Anterior cingulate cortex (tissue), 58 donors: ENCODE measurements at places on chromosomes 1 and 21.

DNA sequence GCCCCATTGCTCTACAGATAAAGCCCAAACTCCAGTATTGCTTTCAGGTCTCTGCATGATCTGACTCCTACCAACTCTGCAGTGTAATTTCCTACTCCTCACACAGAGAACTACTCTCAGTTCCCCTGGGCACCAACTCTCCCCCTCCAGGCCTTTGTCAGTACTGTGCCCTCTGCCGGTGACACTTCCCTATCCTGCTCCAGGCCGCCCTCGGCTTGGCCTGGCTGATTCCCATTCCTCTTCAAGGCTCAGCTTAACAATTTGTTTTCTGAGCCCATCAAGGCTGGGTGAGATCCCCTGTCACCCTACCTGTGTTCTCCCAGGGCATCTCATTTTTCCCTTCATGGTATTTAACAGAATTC lies 2.6 kb downstream of the SLAMF8 start:
- no peak for DNase-seq

GRCh38 chr1:7406641-7407543 lies 364.2 kb upstream of the VAMP3 start:
- no peak for DNase-seq

DNA sequence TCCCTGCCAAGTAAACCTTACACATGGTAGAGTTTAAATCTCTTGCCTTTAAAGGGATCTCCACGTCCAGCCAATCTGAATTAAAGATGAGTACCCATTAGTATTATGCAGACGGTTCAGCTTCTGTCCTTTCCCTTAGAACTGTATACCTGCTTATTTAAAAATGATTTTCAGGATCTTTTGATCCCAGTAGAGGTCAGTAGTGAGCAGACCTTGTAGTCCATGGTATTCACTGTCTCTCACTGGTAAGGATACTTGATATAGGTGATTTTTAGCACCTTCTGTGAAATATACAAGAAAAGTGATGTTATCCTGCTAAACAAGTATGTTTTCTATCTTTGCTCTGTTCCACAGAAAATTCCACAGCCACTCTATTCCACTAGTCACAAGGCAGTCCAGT lies 1211.6 kb upstream of the ADGRL4 start:
- DNase-seq = no peak

DNA sequence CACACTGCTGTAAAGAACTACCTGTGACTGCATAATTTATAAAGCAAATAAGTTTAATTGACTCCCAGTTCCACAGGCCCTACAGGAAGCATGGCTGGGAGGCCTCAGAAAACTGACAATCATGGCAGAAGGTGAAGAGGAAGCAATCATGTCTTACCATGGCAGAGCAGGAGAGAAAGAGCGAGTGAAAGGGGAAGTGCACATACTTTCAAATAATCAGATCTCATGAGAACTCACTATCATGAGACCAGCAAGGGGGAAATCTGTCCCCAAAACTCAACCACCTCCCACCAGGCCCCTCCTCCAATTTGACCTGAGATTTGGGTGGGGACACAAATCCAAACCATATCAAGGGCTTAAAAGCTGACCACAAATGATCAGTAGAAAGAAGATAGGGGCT lies 493.2 kb downstream of the PTPRC start:
- no peak for DNase-seq

DNA sequence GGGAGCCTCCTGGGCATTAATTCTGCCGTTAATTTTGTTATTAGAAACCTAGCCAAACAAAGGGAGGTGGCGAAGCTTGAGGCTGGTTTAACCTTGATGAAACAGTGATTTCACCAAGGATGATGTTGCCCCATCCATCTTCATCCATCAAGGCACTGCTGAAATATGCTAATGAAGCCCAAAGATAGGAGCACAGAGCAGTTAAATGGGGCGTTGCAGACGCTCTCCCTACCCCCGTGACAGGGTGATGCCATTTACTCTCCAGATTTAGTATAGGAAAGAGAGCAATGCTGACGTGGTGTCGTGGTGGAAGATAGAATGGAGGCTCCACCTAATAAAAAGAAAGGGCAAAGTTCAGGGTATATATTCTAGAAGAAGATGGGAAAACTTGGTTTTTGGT lies 84.0 kb downstream of the PBX1 start:
- no peak for DNase-seq

DNA sequence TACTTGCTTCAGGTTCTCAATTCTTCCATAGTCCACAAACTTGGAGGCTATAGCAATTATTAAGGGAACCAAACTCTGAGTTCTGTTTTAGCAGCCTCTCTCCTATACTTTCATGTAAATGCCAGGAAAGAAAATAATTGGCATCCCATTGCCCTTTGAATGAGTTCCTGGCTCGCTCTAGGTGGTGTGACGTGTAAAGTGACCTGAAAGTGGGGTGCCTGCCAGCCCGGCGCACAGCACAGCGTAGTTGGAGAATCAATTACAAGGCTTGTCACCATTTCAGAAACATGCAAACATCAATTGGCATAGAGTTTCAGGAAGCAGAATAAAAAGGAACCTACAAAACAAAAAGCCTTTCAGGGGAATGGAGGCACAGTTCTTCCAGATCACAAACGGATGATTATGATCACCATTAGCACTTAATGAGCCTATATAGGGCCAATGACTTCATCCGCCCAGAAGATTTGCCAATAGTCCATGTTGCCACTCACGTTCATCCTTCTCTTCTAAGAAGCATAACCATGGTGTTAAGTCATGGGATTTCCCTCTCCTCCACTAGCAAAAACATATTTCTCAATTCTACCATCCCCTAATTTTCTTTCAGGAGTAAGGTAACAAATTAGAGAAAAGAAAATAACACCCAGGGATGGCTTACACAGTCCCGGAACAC lies 354.6 kb upstream of the ADGRL2 start:
- DNase-seq = no peak

DNA sequence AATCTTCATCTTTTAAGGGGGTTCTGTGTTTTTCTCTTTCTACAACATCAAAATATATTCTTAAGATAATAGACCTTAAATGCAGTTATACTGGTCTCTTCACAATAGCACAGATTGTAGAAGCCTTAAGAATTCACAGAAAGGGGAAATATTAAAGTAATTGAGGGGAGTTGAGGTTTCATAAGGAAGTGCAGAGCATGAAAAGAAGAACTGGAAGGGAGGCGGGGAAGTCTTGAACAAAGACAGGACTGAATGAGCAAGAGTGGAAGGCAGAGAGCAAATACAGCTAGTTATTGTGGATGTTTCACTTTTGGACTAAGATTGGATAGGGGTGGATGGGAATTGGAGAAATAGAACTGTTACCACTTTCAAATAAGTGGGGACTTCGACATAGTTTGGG lies 67.7 kb downstream of the PTGER3 start:
- DNase-seq = no peak

DNA sequence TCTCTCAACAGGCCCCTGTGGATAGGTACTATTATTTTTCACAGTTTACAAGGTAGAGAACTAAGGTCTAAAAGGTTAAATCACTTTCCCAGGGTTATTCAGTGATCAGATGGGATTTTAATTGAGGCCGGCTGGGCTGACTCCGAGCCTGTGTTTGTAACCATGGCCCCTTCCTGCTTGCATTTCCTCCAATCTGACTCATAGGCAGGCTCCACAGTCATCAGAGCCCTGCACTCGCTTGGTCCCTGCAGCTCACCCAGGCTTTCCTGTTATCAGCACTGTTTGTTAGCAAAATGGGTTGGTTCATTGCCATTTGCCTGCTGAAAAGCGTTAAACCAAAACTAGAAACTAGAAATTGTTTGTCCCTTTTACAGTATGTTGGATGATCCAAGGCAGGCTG lies 41.4 kb upstream of the LMX1A start:
- DNase-seq = no peak

DNA sequence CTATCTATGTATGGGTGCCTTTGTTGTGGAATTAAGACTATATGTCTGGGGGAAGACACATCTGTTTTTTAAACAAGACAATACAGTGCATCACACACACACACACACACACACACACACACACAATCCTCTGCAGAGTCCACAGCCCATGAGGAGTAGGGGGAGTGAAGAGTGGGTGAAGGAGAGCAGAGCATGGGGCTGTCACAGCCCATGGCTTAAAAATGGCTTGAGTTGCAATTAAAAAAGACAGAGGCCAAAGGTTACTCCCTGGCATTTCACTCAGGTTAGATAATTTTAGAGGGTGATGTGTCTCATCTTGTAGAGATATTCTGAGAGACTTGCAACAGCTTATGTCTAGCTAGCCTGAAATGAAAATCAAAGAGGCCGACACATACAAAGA lies 176.5 kb upstream of the PLXNA2 start:
- DNase-seq = no peak

DNA sequence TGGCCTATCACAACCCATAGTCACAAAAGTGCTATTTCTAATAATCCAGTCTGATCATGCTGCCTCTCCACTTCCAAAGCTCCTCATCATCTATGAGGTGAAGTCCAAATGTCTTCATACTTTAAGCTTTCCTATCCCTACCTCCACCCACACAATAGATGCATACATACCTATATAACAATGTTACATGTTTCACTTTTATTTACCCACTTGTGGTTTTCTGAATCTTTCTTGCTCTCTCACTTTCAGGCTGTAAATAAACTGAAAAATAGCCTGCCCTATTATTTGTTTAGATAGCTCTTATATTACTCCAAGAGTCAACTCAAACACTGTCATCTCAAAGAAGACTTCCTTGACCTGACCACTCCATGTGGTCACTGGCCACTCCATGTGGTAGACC lies 406.8 kb upstream of the BEND5 start:
- DNase-seq = no peak

- no peak for DNase-seq
Observed at GRCh38 chr1:152505083-152505482, 5.5 kb upstream of the LCE5A start.

- no peak for DNase-seq
Observed at GRCh38 chr1:53550201-53550741, 91.1 kb downstream of the DMRTB1 start.

DNA sequence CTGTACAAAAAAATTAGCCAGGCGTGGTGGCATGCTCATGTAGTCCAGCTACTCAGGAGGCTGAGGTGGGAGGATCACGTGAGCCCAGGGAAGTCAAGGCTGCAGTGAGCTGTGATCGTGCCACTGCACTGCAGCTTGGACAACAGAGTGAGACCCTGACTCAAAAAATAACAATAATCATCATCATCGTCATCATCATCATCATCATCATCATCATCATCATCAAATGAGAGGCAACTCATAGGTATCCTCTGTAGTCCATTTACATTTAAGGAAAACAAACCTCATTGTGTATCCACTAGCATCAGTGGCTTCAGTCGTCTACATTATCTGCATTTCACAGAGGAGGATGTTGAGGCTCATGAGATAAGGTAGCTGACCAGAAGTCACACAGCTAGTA lies 68.8 kb upstream of the SELENON start:
- no peak for DNase-seq

DNA sequence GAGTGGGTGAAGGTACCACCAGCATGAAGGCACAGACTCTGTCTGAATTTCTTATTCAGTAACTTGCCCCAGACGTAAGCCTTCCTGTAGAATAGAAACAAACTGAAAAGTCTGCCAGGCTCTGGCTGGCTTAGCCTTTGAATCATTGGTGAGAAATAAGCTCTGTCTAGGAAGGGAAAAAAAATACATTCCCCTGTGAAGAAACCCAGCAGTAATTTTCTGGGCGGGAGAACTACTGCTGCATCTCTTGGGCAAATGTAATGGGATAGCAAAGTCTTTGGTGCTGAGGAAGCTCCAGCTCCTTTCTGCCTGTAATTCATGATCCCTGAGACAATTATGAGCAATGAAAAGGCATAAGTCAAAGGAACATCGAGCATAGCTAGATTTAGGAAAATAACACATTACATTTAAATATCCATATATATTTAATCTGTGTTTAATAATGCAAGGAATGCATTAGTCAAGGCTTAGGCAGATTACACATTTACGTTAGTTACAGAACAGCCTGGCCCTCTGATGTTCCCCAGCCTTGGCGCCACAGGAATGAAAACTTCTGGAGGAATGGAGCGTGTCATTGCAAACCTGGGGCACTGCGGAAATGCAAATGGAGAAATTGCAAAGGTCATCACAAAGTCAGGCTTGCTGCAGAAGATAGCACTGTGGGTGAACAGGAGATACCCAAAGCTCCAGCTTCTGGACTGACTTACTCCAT lies 216.3 kb upstream of the CAMK1G start:
- DNase-seq = no peak

- DNase-seq = no peak
Observed at GRCh38 chr1:86466109-86466844, 2.5 kb upstream of the CLCA1 start.

GRCh38 chr1:31488528-31488927 lies 75.5 kb downstream of the SERINC2 start:
- DNase-seq = no peak

GRCh38 chr1:206579747-206580437 lies 32.4 kb downstream of the EIF2D start:
- peak; percentile 66 for DNase-seq

DNA sequence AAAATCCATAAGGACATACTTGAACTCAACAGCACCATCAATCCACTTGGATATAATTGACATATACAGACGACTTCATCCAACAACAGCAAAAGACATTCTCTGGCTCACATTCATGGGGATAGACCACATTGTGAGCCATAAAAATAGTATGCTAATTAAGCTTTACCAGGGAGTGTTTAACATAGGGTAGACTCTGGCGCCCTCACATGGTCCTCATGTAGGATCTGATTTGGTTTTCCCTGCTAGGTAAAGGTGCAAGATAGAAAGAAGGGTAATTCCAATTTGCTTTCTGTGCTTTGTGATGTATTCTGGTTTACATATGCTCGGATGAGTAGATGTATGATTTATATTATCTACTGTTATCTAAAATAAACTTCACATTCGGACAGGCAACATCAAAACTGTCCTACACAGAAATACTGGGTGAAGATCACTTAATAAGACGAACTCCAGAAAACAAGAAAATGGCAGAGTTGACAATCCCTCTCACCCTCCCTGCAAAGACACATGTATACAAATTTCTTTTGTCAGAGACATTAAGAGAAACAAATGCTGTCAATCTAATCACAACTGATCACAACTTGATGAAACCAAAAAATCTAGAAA lies 27.7 kb downstream of the CR1L start:
- no peak for DNase-seq

GRCh38 chr1:31617916-31618746 lies 642 bp downstream of the HCRTR1 start:
- no peak for DNase-seq

DNA sequence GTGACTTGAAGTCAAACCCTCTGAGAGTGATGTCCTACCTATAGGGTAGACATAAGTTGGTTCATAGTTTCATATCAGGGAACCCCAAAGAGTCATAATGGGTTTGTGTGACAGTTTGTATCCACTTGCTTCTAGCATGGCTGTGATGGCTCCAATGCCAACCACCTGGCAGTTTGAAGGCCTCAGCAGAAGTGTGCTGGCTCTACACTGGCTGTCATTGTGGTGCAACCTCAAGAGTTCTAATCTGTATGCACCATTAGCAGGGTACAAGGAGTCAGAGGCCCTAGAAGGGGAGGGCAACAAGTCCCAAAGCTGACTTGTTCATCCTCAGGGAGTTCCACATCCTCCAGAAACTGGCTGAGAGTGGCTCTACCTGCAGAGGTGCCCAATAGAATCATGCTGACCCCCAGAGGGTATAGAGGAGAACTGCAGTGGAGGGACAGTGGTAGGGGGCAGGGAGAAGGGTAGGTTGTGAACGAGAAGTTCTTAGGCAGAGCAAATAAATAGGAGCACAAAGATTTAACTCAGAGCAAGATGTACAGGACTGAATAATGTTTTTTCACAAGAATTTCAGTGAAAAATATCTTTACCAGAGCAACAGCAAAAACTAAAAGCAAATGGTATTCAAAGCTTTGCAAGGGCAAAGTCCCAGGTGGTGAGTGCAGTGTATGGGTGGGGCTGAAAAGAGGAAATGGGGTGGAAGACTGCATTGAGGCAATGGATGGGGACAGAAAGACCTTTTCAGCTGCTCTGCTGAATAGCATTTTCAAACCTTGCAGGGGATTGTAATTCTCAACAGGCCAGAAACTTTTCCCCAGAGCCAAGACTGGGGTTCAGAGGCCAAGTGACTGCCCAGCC lies 3.2 kb downstream of the FCRL2 start:
- no peak for DNase-seq
